H1 (cell line): ENCODE measurements at places on chromosomes 3 and 15.

DNA sequence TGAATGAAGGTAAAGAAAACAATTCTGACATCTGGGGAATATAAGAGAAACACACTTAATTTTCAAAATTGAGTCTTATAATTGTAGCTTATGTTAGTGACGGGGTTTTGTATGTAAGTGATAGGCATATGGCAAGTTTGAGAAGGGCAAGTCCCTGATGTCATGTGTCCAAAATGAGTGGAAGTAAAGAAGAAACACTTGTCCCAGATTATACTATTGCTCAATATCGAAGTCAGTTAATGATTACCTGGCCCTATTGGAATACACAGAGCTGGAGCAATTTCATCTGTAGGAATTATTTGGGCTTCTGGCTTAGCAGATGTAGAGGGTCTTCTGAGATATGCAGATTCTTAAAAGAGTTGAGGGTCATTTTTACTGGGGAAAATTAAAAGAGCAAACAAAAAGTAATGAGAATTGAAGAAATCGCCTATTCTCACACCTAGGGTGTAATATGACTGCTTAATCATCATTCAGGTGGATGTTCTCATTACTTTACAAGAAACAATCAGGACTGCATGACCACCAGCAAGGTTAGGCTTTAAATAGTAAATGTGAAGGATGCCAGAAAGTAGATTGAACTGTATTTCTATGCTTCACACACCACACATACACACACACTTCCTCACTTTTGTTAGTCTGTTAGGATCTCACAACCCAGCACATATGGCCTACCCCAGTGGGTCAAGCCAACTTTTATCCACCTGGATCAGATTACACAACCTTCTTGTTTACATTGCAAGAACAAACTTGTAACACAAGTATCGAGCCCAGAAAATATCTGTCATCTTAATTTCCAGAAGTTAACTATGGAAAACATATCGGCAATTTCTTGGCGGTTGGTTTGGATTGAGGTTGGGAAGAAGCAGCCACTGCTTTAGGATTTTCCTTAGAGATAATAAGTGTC is 183.3 kb upstream of the LRRC3B start:
- no peak for DNase-seq

GRCh38 chr3:126355251-126355650 is 2.0 kb downstream of the KLF15 start:
- DNase-seq: no peak

DNA sequence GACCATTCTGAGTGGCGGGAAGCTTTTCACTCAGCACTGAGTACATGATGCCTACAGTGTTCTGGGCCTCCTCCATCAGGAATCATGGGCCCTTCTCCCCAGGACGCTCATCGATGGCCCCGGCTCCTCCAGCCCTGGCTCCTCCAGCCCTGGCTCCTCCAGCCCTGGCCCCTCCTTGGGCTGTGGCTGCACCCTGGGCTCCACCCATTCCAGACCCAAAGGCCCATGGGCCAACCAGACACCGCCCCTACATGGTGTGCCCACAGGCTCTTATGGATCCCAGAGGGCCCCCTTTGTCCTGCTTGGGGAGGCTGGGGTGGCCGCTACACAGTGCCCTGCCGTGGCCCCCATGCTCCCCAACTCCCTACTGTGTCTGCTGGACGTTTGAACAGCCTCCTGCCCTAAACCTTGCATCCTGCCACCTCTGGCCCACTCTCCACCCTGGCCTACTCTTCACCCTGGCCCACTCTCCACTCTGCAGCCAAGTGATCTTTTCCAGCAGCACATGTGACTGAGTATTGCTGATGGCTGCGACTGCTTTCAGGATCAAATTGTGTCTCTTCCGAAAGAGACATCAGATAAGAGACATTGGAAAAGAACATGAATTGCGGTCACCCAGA is 57.9 kb downstream of the APBA2 start:
- no peak for DNase-seq

GRCh38 chr3:17605032-17605431 is 137.4 kb downstream of the TBC1D5 start:
- DNase-seq: no peak

DNA sequence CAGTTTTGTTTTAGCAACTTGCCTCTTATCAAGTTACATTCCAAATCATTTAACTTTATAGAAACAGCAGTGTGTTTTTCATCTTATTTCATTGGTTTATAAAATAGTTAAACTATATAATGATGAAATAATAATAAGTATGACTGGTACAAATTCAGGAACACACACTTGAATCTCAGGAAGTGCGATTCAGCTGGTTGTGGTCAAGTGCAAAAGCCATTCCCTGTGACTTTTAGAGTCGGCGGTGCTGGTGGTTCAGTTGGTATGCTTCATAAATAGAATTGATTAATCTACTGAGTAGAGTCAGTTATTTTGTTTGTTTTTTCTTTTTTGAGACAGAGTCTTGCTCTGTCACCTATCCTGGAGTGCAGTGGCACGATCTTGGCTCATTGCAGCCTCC is 22.7 kb downstream of the SACM1L start:
- DNase-seq: no peak

DNA sequence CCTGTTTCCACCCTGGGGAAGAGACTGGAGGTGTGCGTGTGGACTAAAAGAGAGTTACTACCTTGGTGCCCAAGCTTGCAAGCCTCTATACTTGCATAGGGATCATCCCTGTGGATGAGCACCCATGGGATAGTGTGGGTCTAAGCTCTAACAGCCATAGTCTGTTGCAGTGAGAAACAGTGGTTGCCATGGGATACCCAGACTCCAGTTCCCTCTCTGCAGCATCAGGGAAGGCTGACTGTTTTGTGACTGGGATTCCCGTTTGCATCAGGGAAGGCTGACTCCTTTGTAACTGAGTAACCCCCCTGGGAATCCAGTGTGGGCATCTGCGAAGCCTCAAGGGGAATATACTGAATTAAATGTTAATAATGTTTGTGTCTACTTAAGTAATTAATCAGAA is 196.1 kb downstream of the ZNF621 start:
- no peak for DNase-seq

DNA sequence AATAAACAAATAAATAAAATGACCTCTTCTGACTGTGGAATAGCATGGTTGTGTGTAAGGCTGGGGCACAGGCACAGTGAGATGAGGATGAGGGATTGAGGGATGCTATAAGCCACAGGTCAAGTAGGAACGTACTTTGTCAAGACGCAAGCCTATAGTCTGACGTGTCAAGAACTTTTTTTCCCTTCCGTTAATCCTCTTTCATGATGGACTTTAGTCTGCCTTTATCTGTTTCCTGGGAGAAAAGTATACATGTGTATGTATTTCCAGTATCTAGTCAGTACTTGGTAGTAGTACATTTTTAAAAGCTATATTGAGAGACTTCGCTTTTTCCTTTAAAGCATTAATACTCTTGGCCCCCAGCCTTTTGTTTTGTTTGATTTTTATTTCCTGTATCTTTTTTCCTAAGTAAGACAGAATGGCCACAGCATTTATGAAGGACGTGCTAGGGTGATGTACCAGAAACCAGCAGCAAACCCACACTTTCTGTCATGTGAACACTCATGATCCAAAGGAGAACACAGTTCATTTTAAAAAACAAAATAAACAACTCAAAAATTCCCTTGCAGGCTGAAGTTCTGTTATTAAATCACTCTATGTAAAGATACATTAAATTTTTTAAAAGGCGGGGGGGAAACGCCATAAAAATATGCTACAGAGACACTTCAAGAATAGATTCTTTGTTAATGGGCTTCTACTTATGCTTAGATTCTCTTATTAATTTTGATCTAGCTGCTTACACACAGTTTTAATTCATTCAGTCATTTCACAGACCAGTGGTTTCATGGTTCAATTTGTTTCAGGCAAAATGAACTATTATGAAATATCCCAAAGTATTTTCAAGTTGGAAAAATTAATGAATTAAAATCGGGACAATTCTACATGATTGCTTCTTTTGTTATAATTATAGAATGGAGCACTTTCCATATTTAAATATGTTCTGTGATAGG is 114.7 kb downstream of the SNRK start:
- DNase-seq: no peak

DNA sequence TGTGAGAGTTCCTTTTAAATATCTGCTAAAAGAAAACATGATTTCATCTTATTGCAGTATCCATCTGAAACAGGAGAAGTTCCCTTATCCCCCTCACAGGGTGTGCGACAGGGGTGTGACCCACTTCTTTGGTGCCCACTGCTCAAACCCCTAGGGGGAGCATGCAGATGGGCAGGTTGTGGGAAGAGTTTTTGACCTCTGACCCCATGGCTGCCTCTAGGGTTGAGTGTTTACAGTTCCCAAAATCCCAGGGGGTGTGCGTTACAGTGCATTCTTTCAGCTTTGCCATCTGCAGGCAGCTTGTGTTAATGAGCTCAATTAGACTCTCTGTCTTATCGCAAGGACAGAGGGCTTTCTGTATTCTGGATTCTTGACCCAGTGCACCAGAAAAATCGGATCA is 443.2 kb upstream of the FRG2C start:
- DNase-seq: no peak

- no peak for DNase-seq
Measured at GRCh38 chr15:59812250-59812870, 123.2 kb upstream of the BNIP2 start.

DNA sequence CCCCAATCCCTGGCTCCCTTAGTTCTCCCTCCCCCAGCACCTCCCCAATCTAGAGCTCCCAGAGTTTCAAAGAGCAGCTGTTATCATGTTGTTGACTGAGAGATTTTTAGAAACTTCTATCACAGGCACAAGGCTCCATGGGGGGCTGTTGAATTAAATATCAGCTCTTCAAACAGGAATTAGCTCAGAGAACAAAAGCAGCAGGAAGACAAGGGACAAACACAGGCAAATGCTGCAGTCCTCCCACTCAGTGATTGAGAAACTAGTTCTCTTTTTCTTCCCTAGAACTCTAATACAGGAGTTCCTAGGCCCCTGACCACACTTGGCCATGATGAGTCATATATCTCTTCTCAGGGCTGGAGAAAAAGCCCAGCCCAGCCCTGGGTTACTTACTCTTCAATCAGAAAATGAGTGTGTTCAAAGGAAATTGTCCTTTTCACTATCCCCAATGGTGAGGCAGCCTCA is 262.1 kb downstream of the IGSF11 start:
- DNase-seq: no peak

- DNase-seq: no peak
Measured at GRCh38 chr3:171285287-171285686, 174.9 kb downstream of the TNIK start.

DNA sequence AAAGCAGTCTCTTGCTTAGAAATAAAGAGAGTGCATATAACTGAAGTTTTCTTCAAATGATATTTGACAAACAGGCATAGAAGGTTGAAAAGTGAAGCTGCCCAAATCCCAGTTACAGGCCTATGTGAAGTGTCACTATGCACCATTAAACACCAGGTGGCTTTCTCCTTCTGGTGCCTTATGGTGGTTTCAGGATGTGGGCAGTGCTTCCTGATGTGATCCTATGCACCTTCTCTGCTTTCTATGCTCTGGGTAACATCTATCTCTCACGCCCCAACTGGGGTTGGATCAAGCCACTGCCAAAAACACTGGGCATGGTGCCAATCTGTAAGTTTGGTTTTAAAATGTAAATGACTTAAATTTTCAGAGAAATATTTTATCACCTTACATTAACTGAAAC is 744.7 kb downstream of the TUSC7 start:
- DNase-seq: no peak

DNA sequence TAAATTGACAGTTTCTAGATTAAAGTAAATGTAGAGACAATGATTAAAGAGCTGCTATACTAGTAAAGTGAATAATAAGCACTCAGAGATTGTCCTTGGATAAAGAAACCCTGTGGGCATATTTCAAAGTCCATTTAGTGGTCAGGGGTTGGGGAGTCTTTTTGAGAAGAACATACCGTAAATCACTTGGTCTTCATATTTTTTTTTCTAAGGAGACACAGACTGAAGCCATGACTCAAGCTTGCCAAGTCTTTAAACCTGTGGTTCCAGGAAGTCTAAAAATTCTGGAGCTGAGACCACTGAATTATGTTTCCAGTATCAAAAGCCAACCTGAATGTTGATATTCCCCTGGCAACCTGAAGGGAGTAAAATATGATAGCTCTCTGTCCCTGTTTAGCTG is 171.0 kb downstream of the TPRG1 start:
- DNase-seq: no peak

DNA sequence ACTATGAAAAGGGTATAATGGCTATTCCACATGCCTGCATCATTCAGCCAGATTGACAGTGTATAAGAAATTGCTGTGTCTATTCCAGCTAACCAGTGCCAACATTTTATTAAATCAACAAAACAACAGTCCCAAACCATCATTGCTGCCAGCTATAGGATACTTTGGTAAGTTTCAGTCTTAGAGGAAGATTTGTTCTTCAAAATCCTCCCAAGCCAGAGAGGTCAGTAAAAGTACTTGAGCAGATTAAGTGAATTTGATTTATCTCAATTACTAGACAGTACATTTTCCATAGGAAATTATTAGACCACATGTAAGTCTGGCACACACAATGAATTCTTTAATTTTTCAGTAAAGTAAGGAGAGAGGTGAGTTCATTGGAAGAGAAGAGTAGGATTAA is 50.7 kb downstream of the TFG start:
- no peak for DNase-seq

DNA sequence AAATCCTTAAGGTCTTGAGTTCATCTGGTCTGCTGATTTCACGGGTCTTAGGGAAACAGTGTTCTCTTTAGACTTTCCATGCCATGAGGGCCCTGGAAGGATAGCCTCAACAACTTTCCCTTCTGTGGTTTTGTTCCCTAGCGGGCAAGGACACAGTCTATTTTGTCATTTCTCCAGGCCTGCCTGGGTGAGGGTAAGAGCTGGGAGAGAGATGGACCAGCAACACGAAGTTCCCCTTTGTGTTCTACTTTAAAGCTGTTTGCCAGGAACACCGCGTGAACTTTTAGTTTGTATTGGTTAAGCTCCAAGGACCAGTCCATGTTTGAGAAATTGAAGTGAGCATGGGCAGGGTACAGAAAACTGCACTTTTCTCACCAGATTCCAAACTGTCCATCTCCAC is 20.9 kb downstream of the ST3GAL6 start:
- no peak for DNase-seq

GRCh38 chr3:197349368-197349767 is 51.0 kb upstream of the DLG1 start:
- DNase-seq: no peak

DNA sequence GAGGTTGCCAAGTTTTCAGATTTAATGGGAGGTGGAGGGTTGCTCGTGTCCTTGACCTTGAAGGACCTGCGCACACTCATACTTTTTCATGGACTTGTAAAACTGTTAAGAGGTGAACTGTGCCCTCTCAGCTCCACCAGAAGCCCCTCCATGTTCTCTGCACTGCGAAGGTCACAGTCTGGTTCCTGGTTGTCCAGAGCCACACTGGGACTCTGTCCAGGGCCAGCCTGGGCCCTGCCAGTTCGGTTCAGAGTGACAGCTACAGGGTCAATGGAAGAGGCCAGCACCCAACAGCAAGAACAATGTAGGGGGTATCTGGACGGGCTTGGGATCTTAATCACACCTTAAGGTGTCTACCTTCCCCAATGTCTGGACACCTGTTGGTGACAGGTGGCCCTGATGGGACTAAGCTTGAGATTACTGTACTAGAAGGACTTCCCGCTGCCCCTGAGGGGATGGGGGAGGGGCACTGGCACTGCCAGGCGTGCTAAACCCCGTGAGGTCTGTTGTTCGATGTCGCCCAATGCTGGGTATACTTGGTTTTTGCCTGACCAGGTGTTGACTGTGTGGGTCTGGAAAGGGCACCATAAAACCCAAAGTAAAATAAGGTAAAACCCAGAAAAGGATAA is 34.7 kb downstream of the GRK7 start:
- DNase-seq: no peak
